Activated CD4-positive, alpha-beta T cell treated with anti-CD3 and anti-CD28 coated beads for 24 hours (primary cell): ENCODE measurements at places on chromosomes 3 and 15.

- no peak for DNase-seq
These were observed 2.3 kb downstream of the IL5RA start for GRCh38 chr3:3107858-3108257.

- no peak for DNase-seq
These were observed 20.9 kb upstream of the SSUH2 start for GRCh38 chr3:8665407-8665896.

DNA sequence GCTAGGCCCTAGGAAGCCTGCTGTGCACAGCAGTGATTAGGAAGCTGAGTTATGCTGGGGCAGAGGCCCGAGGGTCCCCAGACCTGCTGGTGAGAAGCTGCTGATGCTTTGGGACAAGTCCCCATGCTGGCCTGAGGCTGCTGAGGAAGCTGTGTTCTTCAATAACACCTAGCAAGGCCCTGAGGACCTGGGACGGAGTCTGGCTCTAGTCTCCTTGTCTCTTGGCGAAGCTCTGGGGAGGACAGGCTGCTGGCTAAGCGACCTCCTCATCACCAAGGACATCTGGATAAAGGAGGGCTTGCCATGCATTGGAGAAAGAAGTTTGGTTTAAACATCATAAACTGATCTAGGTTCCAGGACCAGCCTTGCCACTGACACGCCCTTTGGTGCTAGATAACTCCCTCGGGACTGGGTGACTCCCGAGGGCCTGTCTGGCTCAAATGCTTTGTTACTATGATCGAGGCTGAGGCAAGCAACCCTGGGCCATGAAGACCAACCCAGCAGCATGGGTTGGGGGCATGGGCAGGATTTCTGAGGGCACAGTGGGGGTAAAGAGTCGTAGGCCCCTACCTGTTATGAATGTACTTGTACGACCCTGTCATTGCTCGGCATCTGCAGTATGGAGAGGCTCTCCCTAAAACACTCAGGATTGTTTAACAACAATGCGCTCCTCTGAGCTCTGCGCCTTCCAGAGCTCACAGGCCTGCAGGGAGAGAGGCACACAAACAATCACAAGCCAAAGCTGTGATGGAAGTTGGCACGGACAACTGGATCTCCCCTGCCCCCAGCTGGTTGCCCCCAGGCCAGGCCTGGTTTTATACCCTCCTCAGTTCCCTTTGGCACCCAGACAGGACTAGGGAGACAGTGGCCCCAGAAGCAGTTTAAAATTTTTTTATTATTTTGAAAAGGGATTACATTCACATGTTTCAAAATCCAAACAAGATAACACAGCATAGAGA, 64.4 kb downstream of the LINGO1 start:
- DNase-seq = no peak

- DNase-seq = peak; percentile 77
These were observed 12.5 kb upstream of the MORF4L1 start for GRCh38 chr15:78859971-78860719.

- DNase-seq = no peak
These were observed 1.8 kb downstream of the DIPK2A start for GRCh38 chr3:143973259-143974021.

DNA sequence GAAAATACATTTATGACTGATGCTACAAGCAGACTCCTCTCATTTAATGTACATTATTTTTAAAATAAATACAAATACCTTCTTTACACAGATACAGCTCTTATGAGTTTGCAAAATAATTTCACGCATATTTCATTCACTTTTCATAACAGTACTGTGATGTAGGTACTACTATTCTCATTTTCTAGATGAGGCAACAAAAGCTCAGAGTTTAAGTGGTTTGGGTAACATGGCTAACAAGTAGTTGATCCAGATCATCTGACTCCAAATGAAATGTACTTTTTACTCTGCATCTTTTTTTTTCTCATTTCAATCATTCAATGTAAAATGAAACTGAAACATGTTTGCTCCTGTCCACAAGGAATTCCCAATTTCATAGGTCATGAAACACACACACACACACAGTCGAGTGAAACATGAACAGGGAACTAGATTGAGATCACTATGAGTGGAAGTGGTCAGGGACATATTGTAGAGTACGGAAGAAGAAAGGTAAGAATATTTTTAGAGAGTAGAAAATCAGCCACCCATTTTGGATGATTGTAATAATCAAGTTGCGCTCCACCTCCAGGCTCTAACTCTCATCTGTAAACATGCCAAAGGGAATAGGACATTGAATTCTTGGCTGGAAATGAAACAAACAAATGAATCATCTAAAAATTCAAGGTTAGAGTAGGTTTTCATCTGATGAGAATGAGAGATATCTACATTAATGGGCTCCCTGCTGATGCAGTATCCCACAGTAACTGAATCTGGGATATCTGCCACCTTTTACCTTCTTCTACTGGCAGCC, 92.4 kb downstream of the CLDN1 start:
- DNase-seq = no peak

- no peak for DNase-seq
These were observed 158.1 kb upstream of the ZNF385D start for GRCh38 chr3:21909096-21909495.

DNA sequence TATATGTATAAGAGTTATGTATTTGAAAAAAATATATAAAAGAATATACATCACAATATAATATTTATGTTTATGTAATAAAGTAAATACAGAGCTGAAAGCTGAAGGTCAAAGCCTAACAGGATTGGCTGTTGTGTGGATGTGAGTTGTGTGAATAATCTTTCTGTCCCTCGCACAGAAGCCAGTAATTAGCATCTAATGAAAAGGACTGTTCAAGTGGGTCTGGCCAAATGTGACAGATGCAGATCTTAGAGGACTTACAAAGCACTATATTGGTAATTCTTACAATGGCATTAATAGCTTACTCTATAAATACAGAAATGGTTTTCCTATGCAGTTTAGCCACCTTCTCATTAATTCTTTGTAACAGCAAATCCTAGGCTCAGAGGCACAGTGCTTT, 2.4 kb downstream of the MKRN3 start:
- no peak for DNase-seq

- peak; percentile 66 for DNase-seq
These were observed at the start of gene MCTP2 for GRCh38 chr15:94230883-94231722. Gene MCTP2 (plus strand): TSS chr15:94231561. CDS start chr15:94298266, 66,705 bp downstream.

GRCh38 chr3:61772456-61772855, 211.1 kb downstream of the PTPRG start:
- DNase-seq = no peak
